Pulmonary artery endothelial cell (primary cell): ENCODE measurements at places on chromosomes 13 and 19. TPM values are rescaled to one million over a fixed set of nuclear protein-coding genes. Genes with fewer than 3 reads are reported as not detected.

CNN1 gene
- 0.07 and 0.35 TPM in 2 replicates for total RNA-seq

PABPC3 gene
- total RNA-seq = 0.07 and 0.11 TPM in 2 replicates

ADM5 gene
- 0.40 and 0.74 TPM in 2 replicates for total RNA-seq

ZNF570 gene
- total RNA-seq = 5.9 and 9.6 TPM in 2 replicates

KL gene
- total RNA-seq = not detected in 2 replicates

ADAMTSL5 gene
- total RNA-seq = 0.04 and 0.07 TPM in 2 replicates

THSD1 gene
- total RNA-seq = 28.1 and 44.6 TPM in 2 replicates

POU2F2 gene
- total RNA-seq = 0.26 and 0.49 TPM in 2 replicates

ZNF728 gene
- not detected in 2 replicates for total RNA-seq

RRAS gene
- 45.8 and 54.9 TPM in 2 replicates for total RNA-seq

ACP7 gene
- 0.20 and 0.21 TPM in 2 replicates for total RNA-seq

CXCL17 gene
- not detected in 2 replicates for total RNA-seq

PIN1 gene
- 122 and 123 TPM in 2 replicates for total RNA-seq

PBX4 gene
- 0.07 TPM in 2 replicates for total RNA-seq

C19orf73 gene
- total RNA-seq = 0.73 and 1.2 TPM in 2 replicates

ZIC5 gene
- total RNA-seq = not detected in 2 replicates

KCNN1 gene
- total RNA-seq = under 0.01 TPM in 1 of 2 replicates, not detected in the other

ATF5 gene
- 5.1 and 5.2 TPM in 2 replicates for total RNA-seq

ZFP28 gene
- total RNA-seq = 5.1 and 10.4 TPM in 2 replicates

FREM2 gene
- under 0.01 TPM in 1 of 2 replicates, not detected in the other for total RNA-seq

HSH2D gene
- total RNA-seq = not detected in 2 replicates

ZNF763 gene
- total RNA-seq = 0.40 and 1.9 TPM in 2 replicates

TYROBP gene
- not detected in 2 replicates for total RNA-seq

POLR2I gene
- 109 and 122 TPM in 2 replicates for total RNA-seq

ZNF823 gene
- 5.1 and 10.2 TPM in 2 replicates for total RNA-seq

DDX39A gene
- 92.5 and 156 TPM in 2 replicates for total RNA-seq

SERPINE3 gene
- not detected in 2 replicates for total RNA-seq

PROZ gene
- not detected in 2 replicates for total RNA-seq
